ENCODE measurements at places on chromosomes 11 and 22. TPM values are rescaled to one million over a fixed set of nuclear protein-coding genes. Genes with fewer than 3 reads are reported as not detected.

- DNase-seq = peak; percentile 65
These were observed 10.4 kb downstream of the AP1B1 start for GRCh38 chr22:29377979-29378378.

DNA sequence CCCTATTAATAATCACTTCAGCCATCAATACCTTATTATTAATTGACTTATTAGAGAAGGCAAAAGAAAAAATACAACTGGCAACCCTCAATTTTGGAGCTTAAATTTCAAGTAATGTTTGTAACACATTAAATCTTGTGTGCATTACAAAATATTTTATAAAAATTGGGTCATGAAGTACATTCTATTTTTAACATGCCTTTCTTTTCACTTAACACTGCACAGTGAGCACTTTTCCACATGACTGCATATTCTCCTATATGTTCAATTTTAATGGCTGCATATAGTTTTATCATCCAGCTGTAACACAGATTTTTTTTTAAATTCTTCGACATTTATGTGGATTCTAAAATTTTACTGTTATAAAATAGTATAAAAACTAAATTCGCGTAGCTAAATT is 92.5 kb downstream of the SLC17A6 start:
- DNase-seq = no peak

- no peak for DNase-seq
These were observed 6.5 kb downstream of the RBFOX2 start for GRCh38 chr22:36022162-36022561.

The TRIM51 gene
- not detected for total RNA-seq

DNA sequence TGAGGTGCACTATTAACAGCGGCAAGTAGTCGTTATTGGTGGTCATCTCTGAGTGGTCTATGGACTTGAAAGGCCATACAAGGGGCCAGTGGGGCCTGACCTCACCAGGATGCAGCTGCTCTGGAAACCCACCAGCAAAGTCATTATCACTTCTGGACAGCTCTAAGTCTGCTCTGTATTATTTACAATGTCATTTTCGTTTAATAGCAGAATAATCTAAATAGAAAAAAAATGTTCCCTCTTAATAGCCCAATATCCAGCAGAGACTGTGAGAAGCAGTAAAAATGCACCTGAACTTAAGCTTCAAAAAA is 85.0 kb upstream of the EED start:
- no peak for DNase-seq

- DNase-seq = no peak
These were observed 105.1 kb downstream of the TENM4 start for GRCh38 chr11:79335681-79336080.

GRCh38 chr11:28900427-28900826 is 792.2 kb downstream of the METTL15 start:
- no peak for DNase-seq

The ESAM gene
- 11.6 TPM for total RNA-seq

DNA sequence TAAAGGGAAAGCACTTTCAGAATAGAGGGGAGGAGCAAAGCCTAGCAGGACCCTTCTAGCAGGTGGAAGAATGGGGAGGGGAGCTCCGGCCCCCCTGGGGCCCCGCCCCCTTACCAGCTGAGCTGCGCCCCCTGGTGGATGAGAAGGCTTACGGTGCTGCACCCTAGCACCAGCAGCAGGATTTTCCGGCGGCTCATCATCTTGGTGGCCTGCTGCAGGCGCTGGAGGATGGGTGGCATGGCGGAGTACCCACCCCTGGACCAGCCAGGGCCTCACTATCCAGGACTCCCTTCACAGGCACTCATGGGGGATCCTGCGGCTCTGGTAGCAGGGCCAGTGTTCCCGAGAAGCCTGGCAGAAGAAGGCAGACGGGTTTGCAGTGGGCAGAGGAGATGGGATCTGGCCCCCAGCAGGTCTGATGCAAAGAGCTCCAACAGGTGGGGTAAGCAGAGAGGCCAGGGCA is 3.8 kb downstream of the GAL3ST3 start:
- peak; percentile 50 for DNase-seq

GRCh38 chr11:87971354-87971753 is 203.9 kb downstream of the RAB38 start:
- no peak for DNase-seq

The C11orf91 gene
- not detected for total RNA-seq

The MRGPRX3 gene
- 2.0 TPM for total RNA-seq

The UCP3 gene
- 1.8 TPM for total RNA-seq

GRCh38 chr11:11155962-11156815 is 196.9 kb downstream of the CSNK2A3 start:
- DNase-seq = no peak

DNA sequence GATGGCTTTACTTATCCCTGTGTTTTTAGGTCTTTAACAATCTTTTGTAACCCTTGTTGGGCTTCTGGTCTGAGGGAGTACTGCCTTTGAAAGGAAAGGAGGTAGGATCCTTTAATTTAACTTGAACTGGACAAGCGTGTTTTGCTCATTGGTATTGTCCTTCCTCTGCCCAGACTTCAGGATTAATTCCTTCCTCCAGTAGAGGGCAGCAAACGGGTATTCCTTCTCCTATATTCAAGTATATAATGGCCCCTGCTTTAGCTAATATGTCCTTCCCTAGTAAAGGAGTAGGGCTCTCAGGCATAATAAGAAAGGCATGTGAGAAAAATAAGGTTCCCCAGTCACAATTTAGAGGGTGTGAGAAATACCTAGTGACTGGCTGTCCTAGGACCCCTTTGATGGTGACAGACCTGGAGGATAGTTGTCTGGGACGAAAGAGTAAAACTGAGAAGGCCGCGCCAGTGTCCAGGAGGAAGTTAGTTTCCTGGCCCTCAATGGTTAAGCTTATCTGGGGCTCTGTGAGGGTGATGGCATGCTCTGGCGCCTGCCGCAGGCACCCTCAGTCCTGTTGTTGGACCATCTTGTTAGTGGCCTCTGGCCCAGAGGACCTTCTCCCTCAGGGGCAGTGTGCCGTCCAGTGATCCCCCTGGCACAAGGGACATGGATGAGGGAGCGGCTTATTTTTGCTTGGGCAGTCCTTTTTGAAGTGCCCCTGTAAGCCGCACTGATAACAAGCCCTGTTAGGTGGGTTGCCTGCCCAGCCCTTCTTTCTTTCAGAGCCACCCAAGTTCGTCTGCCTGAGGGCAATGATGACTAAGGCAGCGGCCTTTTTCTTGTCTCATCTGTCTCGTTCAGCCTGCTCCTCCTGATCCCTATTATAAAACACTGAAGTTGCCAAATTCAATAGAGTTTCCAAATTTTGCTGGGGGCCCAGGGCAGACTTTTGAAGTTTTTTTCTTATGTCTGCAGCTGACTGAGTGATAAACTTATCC is 51.8 kb downstream of the C11orf71 start:
- DNase-seq = no peak
